ENCODE measurements at places on chromosomes 7 and 10.

DNA sequence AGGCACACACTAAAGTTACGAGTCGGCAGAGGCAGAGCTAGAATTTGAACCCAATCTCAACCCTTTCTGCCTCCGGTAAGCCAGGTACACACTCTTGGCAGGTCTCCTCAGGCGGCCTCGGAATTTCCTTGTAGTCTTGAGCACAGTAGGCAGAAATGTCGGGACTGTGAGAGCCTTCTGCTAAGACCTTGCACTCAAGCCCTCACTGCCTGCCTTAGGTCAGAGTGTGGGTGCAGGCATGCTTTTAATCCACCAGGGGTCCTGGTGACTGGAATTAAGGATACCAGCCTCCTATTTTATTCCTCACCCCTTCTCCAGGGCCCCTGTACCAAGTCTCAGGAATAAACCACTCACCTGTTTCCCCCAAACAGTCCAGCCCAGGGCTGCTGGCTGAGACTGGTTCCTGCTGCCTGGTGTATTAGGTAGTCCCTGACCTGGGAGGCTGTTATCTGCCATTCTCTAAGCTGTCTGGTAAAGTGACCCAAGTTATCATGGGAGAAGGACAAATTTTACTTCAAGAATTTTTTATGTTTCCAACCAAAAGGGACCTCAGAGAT lies 855 bp downstream of the ATP6V1F start:
- peak; percentile 60 for DNase-seq

GRCh38 chr7:78686189-78686588 lies 767.3 kb downstream of the MAGI2 start:
- DNase-seq = no peak

DNA sequence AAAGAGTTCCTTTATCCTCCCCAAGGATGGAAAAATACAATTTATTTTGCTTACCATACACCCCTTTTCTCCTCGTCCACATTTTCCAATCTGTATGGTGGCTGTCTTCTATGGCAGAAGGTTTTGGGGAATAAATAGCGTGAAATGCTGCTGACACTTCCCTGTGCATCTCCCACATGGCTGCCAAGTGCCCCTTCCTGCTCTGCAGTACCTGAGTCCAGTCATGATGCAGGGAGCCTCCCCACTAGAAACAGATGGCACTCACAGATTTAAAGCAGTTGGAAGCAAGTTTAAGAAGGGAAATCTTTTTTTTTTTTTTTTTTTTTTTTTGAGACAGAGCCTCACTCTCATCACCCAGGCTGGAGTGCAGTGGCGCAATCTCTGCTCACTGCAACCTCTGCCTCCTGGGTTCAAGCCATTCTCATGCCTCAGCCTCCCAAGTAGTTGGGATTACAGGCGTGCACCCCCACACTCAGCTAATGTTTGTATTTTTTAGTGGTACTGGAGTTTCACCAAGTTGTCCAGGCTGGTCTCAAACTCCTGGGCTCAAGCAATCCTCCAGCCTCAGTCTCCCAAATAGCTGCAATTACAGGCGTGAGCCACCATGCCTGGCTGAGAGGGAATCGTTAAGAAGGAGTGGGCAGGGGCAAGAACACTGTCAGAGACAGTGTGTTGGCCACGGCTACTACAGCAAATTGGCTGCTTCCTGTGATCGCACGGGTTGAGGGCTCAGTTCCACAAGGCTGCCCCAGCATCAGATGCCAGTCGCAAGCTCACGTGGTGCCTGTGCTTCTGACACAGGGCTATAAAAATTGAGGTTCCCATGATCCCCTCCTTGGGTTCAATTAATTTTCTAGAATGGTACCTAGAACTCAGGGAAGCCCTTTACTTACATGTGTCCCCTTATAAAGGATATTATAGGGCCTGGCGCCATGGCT lies 5.3 kb upstream of the PILRA start:
- no peak for DNase-seq

GRCh38 chr10:87915989-87916388 lies 52.6 kb downstream of the PTEN start:
- DNase-seq = no peak

GRCh38 chr10:67200913-67201564 lies 275.2 kb downstream of the LRRTM3 start:
- no peak for DNase-seq

- no peak for DNase-seq
Measured at GRCh38 chr7:68776326-68776725, 821.9 kb upstream of the AUTS2 start.

GRCh38 chr7:151074817-151075661 lies 5.6 kb downstream of the FASTK start:
- DNase-seq = no peak

DNA sequence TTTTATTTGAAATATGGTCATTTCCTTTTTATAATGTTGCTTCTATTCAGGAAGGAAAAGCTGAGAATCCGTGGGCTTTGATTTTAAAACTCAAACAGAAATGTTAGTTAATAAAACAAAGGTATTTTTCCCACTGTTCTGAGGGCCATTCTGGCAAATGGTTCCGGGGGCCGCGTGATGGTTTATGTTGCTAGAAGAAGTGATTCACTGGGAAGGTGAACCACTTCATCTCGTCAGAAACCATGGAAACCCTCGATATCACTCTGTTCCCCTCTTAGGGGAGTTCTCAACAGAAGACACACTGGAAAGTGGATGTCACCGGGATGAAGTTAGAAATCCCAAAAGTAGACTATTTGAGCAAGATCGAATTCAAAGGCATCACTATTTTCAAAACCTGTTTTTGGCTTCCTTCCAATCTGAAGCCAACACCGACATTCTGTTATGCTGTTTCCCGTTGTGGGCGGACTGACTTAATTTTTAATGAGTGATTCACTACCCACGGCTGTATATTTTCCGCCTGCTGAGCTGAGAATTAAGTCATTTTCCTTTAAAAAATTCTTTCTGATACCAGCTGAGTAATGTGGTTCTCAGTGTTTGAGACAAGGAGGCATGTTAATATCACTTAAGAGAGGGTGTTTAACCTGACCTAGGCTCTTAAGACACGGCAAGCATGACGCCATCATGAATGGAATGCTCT lies 84.1 kb downstream of the PTPRE start:
- no peak for DNase-seq

GRCh38 chr10:9299966-9300365 lies 1245.5 kb downstream of the GATA3 start:
- no peak for DNase-seq

DNA sequence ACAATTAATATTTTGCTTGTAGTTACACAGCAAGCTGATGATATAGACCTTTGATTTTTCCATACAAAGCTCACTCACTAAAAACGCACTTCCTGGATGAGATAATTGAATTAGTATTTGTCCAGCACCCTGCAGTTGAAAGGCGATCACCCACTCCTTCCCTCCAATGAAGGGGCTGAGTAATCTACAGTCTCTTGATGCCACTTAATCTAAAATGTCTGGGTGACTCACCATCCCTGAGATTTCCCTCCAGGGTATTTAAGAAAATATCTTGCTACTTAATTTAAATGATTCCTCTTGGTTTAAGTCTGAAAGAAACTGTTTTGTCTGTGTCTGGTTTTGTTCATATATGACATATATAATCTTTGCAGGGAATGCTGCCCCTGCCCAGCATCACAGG lies 515.3 kb downstream of the GRID1 start:
- DNase-seq = no peak

DNA sequence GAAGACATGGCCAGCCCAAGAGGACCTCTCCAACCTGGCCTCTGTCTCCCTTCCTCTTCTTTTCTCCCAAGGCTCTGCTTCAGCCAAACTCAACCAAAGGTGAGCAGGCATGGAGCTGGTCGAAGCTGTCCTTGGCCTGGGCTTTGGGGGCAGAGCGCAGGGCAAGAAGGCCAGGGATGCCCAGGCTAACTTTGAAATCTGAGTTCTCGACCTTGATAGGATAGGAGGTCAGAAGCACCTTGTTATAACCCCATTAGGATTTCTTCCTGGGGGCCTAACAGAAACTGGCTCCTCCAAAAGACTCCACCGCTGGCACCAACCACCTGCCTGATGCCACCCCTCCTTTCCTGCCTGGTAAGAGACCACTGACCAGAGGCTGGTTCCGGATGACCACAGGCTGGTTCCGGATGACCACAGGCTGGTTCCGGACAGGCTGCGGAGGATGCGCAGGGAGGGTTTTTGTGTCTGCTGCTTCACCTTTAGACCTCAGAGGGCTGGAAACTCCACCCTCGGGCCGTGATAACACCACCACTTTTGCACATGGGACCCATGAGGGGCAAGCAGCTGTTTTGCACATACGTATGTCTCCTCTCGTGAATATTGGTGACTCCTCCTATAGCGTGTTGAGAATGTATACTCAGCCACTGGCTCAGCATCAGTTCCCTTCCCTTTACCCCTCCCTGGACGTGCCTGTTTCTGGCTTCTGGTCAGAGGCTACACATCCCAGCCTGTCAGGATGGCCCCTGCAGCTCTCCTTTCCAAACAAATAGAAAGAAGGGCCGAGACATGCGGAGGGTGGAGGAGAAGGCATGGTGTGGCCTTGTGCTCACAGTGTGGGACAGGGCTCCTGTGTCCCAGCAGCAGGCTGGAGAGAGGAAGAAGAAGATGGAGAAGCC lies 140.1 kb downstream of the DNAJB6 start:
- DNase-seq = no peak

GRCh38 chr10:58109731-58110130 lies 158.0 kb downstream of the IPMK start:
- DNase-seq = no peak

GRCh38 chr7:80440883-80441282 lies 71.0 kb downstream of the GNAT3 start:
- no peak for DNase-seq

Measured in endothelial cell (in vitro differentiated cells).